ENCODE measurements at places on chromosomes 1 and 21.

DNA sequence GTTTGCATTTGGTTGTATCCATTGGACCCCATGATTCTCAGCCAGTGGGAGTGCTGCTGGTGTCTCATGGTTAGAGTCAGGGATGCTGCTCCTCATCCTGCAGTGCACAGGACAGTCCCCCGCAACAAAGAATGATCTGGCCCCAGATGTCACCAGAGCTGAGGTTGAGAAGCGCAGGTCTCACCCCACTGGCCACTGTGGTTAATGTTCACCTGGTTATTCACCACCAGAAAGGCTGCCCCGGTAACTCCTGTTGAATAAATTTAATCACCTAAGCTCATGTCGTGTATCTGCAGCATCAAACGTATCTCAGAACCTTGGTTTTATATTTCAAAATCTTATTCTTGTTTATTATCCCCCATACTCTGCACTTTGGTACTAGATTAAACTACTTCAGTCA, 75.8 kb downstream of the ATP5PO start:
- DNase-seq: no peak

DNA sequence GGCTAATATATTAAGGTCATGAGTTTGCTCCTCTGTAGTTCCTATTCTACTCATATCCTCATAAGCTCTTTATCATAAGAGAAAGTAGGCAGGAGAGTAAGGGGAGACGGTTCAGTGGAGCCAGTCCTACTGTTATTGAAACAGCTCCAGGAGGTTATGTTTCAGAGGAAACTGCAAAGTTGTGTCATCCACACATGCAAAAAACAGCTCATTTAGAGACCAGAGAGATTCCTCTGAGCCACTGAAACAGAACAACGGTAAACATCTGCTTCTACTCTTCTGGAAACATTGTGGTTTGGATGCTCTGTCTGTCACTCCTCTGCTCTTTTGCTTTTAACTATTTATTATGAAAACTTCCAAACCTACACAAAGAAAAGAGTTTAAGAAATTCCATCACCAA, 66.3 kb upstream of the PPP2R5A start:
- no peak for DNase-seq

GRCh38 chr1:8424539-8425116, 106.7 kb downstream of the SLC45A1 start:
- no peak for DNase-seq

GRCh38 chr21:41817228-41817627, 50.4 kb upstream of the RIPK4 start:
- DNase-seq: no peak

GRCh38 chr21:18602711-18603110, 199.1 kb upstream of the TMPRSS15 start:
- DNase-seq: no peak

DNA sequence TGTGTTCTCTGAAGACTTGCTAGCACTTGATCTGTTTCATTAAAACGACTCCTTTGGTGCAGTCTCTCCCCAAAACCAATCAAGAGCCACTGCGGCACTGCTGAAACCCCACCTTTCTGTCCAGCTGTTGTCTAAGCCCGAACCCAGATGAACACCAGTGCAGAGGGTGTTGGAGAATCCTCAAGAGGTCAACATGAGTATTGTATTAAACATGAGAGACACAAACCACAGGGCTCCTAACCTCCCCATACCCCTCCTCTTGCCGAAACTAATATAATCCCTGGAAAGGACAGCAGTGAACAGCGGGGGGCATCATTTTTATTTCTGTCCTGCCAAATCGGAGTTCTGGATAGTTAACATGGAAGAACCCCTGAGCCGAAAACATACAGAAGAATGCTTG, 333.9 kb downstream of the CAMTA1 start:
- no peak for DNase-seq

DNA sequence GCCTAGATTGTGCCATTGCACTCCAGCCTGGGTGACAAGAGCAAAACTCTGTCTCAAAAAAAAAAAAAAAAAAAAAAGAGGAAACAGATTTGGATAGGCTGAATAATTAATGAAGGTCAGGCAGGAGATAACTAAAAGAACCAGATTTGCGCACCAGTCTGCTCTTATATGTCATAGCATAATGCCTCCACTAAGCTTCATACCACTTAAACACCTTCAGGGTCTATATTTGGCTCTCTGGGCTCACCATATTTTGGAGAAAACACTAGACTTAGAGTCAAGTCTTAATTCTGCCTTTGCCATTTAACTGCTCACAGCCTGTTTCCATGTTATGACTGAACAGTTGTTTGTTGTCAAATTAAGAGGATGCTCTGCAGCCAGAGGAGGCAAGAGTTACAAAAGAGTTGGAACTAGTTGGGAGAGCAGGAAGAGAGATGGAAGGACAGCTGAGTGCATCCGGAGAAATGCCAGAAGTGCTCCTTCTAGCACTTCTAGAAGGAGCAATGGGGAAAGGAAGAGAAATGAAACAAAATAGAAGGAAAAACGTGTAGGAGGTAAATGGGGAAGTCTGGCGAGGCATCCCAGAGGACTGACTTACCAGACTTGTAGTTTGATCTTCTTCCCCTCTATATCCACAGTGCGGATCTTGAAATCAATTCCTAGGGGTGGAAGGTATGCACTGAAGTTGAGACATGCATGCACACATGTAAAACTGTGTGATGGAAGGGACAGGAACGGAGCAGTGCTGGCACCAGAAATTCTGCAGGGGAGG, 1.8 kb downstream of the RAB13 start:
- DNase-seq: no peak

DNA sequence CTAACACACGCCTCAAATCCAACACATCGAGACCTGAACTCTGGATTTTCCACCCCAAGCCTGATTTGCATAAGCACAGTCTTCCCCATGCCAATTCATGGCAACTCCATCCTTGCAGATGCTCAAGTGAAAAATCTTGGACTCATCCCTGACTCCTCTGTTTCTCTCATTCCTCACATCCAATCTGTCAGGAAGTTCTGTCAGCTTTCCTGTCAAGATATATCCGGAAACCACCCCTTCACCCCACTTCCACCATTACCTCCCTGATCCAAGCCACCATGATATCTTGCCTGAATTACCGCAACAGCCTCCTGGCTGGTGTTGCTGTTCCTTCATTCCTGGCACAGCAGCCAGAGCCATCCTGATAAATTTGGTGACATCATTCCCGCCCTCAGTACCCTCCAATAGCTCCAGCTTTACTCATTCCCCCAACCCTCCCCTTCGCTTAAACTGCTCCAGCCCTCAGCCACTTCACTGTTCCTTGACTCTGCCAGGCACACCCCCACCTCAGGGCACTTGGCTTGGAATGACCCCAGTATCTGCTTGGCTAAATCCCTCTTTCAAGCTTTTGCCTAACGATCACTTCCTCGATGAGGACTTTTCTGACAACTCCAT, 17.4 kb downstream of the TCEA3 start:
- no peak for DNase-seq

GRCh38 chr1:101025283-101025656, 314 bp downstream of the DPH5 start:
- no peak for DNase-seq

Data from stimulated activated CD8-positive, alpha-beta memory T cell treated with anti-CD3 and anti-CD28 coated beads, Interleukin-15, amount 100 ng/mL, for 24 hours (primary cell).